ENCODE measurements at places on chromosomes 2 and 18.
A peak's percentile ranks its signal among the peaks of the same experiment; 100 is the strongest.

GRCh38 chr2:119929537-119929936 lies 83.3 kb upstream of the EPB41L5 start:
- DNase-seq, result peak; percentile 37

GRCh38 chr2:170425281-170425751 lies 247.4 kb downstream of the MYO3B start:
- no peak for DNase-seq

GRCh38 chr18:48580782-48581181 lies 42.0 kb downstream of the CTIF start:
- DNase-seq, result no peak

GRCh38 chr2:123101434-123101833 lies 923.7 kb upstream of the CNTNAP5 start:
- no peak for DNase-seq

GRCh38 chr2:126309185-126309584 lies 346.8 kb upstream of the GYPC start:
- DNase-seq, result no peak

DNA sequence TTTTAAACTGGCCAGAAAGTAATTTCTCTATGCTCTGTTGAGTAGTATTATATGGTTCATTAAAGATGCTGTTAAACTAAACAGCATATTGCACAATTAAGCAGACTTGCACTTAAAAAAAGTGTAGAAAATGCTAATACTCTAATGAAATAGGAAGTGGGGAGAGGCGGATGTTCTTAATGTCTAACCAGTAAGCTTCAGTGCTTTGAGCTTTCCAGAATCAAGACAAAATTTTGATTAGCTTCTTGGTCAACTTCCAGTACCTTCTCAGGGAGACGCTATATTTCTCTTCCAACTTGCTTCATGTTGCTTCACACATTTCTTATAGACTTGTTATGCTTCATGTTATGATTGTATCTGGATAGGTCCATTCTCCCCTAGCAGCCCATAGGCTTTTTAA lies 89.1 kb downstream of the MAP2 start:
- no peak for DNase-seq

GRCh38 chr2:2117923-2118322 lies 213.2 kb downstream of the MYT1L start:
- no peak for DNase-seq

- DNase-seq, result no peak
Observed at GRCh38 chr2:27833931-27834330, 56.3 kb downstream of the RBKS start.

- no peak for DNase-seq
Observed at GRCh38 chr2:108217211-108217610, 22.6 kb upstream of the SULT1C3 start.

DNA sequence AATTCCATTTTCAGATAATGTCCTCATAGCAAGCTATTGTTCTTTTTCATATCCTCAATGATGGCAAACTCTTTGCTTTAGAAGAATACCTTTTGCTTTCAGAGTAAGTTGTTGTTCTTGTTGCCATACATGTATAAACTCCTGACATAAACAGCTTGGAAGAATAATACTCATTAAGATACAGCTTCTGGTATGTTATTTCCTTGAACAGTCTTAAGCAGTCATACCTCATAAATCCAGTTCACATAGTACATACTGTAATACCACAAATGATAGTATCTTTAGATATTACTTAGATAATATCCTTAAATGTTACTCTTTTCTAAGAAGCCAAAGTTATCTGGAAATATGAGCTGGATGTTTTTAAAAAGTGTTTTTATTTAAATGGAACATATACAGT lies 23.2 kb downstream of the METTL8 start:
- no peak for DNase-seq

DNA sequence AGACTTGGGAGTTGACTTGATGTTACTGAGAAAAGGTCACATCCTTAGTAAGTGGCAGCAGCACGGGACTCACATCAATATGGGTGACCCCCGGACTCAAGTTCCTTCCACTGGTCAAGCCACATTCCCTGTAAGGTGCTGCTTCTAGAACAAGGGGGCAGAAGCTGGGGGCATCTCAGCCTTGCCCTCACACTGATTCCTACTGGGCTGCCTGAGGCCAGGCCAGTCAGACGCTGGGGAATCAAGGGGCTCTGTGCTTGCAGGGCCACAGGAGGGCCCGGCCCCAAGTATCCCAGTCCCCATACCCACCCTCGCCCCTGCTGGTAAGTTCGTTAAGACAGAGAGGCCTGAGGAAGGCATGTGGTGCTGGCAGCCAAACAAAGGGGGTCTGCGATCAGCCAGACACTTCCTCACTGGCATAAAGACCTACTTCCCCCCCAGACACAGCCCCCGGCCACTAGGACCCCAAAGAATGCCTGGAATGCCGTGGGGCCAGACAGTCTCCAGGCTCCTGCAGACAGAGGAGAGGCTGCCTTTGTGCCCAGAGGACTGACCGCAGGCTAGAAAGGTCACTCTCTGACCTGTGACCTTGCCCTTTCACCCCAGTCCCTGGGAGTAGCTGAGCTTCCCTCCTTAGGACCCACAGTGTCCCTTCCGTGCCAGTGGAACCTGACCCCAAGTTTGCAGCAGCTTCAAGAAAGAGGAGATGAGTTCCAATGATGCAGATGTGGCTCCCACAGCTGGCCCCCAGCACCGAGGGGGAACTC lies 83.6 kb downstream of the HS1BP3 start:
- no peak for DNase-seq

GRCh38 chr2:196260546-196260945 lies 89.2 kb upstream of the STK17B start:
- peak; percentile 71 for DNase-seq

- no peak for DNase-seq
Observed at GRCh38 chr2:240329778-240330177, 105.7 kb upstream of the GPC1 start.

GRCh38 chr18:49743117-49743567 lies 70.2 kb downstream of the ACAA2 start:
- no peak for DNase-seq

- no peak for DNase-seq
Observed at GRCh38 chr2:53609551-53609950, 158.1 kb upstream of the CHAC2 start.

DNA sequence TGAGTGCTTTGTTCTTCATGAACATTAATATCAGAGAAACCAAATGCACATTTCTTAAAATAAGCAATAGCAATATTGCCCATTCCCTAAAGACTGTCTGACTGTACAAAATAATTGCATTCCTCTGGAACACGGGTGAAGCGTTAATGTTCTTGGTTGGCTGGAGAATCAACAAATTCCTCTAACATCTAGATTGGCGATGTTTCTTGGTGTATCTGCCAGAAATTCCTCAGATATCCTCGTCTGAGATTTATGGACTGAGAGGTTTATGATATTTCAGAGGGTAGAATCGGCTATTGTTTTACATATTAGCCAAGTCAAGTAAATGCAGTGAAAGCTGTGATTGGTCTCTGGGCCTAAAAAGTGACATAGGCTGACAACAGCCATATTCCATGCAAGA lies 27.1 kb upstream of the SPTBN1 start:
- no peak for DNase-seq

DNA sequence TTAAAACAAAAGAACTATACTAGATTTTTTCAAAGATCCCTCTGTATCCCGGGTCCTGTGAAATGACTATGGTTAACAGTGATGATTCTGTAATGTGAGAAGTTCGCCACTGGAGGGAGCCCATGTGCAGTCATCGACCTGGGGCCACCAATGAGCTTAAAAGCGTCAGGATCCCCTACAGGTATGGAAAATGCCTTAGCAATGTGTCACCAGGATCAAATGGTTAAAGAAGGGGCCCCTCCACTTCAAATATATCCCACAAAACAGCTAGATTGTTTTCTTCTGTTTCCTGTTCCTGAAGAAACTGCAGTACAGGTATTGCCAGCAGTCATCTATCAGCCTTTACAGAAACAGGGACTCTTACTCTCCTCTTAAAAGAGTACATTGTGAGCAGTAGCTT lies 15.3 kb downstream of the CHRNA1 start:
- DNase-seq, result peak; percentile 76

DNA sequence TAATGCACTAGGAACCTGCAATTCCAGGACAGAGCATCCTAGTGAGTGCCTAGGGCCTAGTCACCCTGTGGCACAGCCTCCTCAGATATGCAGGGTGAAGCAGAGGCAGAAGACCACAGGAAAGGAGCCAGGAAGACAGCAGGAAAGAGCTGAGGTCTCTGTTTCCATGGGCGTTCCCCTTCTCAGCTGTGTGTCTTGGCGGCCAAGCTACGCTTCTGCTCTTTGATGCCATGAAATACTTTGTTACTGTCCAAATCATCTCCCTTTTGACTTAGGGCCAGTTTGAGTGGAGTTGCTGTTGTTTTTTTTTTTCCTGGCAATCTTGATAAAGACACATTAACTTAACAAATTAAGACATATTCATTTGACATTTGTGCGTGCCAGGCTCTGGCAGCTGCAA lies 67.3 kb downstream of the APOB start:
- no peak for DNase-seq

- DNase-seq, result no peak
Observed at GRCh38 chr2:177547772-177548171, 155.2 kb downstream of the AGPS start.

DNA sequence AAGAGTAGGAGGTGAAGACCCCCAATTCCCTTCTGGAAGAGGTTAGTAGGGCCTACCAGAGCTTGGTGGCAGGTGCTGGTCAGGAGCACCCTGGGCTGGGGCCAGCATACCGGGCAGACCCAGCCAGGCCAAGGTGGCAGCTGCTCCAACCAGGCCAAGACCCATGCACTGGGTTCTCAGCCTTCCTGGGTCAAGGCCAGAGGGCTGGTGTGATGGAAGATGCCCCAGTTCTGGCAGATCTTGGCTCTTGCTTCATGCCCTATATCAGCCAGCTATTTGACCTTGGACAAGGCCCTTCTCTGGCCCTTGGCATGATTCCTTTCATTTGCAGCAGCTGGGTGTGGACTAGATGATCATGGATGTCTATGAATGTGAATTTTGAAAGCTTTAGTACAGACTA lies 57.7 kb downstream of the PRKCE start:
- no peak for DNase-seq

GRCh38 chr2:236833501-236834073 lies 252.1 kb upstream of the COPS8 start:
- no peak for DNase-seq

DNA sequence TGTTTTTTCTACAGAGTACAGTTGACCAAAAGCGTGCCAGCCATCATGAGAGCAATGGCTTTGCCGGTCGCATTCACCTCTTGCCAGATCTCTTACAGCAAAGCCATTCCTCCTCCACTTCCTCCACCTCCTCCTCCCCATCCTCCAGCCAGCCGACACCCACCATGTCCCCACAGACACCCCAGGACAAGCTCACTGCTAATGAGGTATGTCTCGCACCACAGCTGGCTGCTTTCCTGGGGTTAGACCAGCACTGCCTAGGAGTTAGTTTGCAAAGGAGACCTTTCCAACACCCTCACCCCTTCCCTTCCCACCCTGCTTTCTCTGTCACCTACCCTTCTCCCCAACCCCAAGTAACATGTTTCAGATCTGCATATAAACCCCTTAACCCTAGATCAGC lies 120.3 kb upstream of the IL1R2 start:
- no peak for DNase-seq

- DNase-seq, result no peak
Observed at GRCh38 chr2:57622009-57622408, 424.6 kb upstream of the VRK2 start.

DNA sequence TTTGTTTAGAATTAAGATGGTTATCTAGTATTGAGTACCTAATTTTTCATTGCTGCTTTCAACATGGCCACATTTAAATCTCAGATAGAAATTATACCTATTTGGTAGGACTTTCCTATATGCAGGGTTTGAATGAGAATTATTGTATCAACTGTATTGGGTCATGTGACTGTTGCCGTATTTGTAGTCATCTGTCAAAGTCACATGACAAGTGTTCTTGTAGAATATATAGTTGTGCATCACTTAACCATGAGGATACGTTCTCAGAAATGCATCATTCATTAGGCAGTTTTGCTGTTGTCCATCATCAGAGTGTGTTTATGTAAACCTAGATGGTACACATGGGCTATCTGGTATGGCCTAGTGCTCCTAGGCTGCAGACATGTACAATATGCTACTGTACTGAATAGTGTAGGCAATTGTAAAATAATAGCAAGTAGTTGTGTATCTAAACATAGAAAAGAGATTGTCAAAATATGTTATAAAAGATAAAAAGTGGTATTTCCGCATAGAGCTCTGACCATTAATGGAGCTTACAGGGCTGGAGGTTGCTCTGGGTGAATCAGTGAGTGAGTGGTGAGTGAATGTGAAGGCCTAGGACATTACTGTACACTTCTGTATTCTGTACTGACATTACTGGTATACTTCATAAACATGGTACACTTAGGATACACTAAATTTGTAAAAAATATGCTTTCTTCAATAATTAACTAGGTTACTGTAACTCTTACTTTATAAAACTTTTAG lies 123.7 kb downstream of the MAP4K4 start:
- DNase-seq, result no peak

DNA sequence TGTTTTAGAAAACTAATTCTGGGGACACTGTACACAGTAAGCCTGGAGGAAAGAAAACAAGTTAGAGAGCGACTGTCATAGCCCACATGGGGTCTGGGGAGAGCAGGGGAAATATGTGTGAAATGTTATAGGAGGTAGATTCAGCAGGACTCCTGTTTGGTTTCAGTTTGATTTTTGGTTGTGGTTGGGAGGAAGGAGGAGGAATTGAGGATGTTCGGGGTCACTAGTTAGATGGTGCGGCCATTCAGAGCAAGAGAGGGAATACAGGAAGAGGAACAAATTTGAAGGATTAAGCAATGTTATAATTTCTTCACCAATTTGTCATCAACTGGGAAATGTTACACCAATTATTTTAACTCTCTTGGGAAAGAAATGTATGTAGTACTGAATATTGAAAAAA lies 25.1 kb downstream of the TTC39C start:
- DNase-seq, result no peak

- no peak for DNase-seq
Observed at GRCh38 chr2:122531290-122532071, 776.0 kb downstream of the TSN start.

DNA sequence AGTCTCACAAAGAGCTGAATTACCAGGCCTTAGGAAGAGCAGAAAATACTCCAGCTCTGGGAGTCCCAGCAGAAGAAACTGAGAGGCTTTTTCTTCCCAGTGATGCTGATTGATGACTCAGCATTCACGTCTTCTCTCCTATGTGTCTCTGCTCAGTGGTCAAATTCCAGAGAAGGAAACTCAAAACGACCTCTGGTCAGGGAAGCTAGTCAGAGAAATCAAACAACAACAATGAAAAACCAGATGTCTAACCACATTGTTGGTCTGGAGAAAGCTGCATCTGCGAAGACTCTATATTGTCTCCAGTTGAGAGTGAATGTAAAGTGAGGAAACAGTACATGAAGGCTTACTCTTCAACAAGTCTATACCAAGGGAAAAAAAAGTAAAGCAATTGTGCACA lies 28.6 kb upstream of the CERS6 start:
- no peak for DNase-seq

DNA sequence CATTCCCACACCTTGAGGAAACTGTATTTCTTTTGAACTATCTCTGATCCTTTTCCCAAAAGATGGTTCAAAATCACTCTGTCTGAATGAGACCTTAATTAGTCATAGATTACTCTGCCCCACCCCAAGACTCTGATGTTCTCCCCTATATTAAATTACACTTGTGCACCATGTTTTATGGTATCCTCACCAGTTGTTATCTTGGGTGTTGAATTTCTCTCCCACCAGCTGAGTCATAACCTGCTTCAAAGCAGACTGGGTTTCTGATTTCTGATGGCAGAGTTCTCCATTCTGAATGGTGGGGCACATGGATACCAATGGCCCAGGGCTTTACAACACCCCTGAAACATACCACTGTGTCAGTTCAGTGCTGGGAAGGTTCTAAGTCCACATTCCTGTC lies 15.0 kb downstream of the CDH20 start:
- no peak for DNase-seq
